ENCODE measurements at places on chromosomes 11 and 22. TPM values are rescaled to one million over a fixed set of nuclear protein-coding genes. Genes with fewer than 3 reads are reported as not detected.
A peak's percentile ranks its signal among the peaks of the same experiment; 100 is the strongest.

PC gene
- total RNA-seq = 24.7 TPM

DNA sequence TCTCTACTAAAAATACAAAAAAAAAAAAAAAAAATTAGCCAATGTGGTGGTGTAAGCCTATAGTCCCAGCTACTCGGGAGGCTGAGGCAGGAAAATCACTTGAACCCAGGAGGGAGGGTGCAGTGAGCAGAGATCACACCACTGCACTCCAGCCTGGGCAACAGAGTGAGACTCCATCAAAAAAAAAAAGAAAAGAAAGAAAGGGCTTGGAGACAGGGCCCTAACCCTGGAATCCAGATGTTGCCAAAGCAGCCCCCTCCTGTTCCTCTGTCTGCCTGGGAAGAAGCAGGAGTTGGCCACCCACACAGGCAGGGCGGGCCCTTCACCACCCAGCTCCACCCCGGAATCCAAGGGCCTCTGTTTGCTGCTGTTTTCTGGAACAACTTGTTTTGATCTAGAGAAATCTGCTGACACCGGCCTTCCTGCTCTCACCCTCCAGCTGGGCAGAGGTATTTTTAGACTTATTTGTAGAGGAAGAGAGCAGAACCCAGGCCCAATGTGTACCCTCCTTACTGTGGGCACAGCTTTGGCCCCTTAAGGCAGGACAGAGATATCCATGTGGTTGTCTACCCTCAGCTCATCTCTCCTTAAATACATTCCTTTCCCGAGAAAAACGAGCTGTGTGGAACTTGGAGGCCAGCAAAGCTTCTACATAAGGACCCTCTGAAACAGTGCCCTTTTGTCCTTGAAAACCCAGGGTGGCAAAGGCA, 2.7 kb upstream of the NEAT1 start:
- DNase-seq = peak; percentile 93

- no peak for DNase-seq
These were observed 414 bp upstream of the PNPLA3 start for GRCh38 chr22:43923191-43923590.

CRY2 gene
- total RNA-seq = 61.9 TPM

TMEM45B gene
- total RNA-seq = 86.0 TPM

Measured in mucosa of gallbladder (tissue), 1 donor.